NT2/D1 (cell line): ENCODE measurements at places on chromosomes 2 and 18.

DNA sequence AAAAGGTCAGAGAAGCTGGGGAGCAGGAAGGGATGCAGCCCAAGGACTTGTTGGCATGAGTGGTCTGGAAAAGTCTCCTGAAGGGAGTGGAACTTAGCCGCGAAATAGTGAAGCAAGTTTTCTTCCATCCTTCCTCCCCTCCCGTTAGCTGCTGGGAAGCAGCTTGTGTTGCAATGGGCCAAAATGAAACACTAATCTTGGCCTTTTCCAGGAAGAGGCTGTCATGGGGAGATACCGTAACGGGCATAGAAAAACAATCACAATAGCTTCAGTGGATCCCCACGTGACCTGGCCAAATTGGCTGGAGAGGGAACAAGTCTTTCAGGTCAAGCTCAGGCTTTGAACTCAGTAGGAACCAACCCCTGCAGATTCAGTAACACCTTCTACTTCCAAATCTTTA, 49.3 kb downstream of the SEMA4F start:
- no peak for DNase-seq

- DNase-seq: no peak
Observed at GRCh38 chr2:222919841-222920526, 59.1 kb downstream of the ACSL3 start.

DNA sequence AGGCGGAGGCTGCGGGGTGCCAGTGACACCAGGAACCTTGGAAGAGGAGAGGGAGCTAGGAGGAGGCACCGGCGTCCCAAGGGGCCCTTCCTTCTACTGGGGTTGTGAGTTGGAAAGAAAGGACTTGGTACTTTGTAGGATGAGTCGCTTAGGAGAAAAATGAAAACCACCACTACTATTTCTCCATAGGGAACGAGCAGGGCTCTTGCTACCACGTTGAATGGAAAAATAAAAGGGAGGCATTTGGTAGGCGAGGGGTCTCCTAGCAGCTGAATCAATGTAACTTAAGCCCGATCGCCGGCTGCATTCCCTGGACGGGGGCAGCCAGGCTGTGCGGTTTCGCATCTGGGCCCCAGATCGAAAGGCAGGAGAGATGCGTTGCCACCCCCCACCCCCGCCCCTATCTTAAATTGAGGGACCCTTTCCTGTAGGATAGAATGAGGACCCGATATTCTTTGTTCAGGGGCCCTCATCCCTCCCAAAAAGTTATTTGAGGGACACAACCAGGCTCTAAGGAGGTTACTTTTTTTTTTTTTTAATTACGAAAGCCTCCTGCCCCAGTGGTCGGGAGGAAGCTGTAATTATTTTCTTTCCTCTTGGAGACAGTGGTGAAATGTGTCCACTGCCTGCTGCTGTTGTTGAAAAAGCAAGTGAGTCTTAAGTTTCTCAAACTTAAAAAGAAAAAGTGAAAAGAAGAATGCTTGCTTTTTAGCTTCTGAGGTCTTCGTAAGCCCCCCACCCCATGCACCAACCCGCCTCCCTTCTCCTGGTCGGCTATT, 1.3 kb downstream of the IGFBP2 start:
- no peak for DNase-seq

DNA sequence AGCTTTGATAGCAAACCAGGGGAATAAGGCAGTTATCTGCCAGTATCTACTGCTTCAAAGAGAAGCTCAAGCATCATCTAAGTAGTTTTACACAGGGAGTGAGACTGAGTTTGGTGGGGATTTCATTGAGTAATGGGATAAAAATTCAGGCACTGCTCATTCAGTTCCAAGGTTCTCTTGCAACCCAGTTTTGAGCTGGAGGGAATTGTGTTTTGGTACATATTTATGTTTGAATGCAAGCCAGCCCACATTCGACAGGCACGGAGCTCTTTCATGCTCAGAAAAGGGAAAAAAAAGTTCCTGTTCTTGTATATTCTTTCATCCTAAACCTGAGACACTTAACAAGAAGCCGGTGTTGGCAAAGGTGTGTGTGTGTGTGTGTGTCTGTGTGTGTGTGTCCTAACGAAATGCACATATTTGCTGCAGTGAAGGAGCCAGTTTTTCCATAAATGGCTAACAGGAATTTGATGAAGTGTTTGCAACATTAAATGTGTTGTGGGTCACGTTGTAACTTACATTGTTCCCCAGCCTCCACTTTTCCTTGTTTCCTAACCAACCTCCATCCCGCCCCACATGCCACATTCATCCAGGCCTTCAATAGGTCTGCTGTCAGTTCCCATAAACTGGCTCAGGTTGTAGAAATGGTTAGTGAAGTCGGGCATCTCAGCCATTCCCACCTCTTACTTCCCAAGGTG, 311.1 kb downstream of the TXNL1 start:
- no peak for DNase-seq

DNA sequence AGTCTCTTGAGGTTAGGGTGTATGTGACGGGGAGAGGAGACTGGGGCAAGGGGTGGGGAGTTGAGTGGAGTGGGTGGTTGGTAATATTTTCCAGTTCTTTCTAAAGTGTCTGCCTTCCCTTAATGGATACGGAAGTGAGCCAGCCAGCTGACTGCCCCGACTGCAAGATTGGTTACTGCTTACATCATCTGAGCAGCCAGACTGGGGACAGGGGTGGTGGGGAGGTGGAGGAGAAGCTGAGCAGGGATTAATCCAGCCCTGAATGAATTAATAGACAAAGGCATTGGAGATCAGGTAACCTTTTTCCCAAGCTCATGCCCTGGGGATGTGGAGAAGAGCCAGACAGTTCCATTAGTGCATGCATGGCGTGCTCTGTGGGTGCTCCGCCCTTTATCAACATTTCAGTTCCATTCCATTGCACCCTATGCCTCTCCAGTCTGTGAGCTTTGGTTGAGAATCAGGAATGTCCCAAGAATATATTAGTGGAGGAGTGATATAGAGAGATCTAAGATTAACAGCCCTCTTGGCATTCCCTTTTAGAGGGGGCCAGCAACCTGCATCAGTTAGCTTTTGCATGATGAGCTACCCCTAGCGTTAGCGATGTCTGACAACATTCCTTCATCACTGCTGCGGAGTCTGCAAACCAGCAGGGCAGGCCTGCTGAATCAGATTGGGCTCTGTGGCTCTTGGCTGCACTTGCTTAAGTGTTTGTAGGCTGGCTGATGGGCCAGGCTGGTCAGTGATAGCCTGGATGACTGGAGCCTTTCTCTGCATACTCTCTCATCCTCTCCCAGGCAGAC, 67.4 kb downstream of the TNP1 start:
- no peak for DNase-seq

DNA sequence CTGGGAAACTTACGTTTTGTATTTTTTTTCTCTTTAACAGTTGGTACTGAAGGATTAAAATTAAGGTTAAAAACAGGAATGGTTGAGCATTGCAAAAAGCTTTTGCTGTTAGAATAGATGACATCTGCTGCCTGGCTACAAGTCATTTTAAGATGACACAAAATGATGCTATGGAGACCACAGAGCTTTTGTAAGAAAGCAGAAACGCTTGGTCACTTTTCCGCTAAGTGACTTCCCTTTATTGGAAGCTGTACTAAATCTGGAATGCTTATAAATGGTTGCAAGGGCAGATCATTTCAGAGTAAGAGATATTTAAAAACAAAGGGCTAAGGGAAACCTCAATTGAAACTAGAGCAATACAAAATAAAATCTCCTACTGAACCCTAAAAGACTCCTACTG, 544.0 kb downstream of the STK39 start:
- no peak for DNase-seq

- DNase-seq: no peak
Observed at GRCh38 chr2:160679686-160680085, 186.1 kb upstream of the RBMS1 start.

DNA sequence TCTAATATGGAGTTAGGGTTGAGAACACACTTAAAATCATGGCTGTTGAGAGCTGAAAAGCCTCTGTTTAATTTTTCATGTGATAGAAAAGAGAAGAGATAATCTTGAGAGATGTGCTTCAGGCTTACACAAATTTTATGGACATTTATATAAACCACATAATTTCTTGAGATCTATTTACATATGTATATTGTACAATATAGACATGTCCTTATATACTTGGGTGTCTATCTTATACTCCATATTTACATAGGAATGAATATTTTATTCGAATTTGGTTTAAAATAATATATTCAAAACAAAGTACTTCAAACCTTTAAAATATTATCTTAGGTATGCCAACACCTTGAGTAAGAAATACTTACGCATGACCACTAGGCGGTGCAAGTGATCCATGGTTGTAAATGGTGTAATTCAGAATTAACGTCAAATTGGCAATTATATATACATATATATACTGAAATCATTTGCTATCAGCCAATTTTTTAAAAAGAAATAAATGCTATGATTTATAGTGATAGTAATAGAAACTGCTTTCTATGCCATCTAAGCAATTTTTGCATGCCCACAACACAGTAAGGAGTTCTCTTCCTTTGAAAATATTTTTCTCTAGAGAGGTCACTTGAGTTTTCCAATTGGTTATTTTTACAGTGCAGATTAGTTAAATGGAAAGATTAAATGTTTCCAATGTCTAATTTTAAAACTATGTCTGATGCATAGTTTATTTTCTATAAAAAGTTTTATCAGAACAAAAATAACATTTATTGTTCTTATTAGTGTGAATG, 37.6 kb upstream of the SPAG16 start:
- peak; percentile 57 for DNase-seq
